T1000 (cell line): ENCODE measurements at places on chromosomes 11 and 22.

GRCh38 chr11:133172349-133172748 is 360.0 kb downstream of the OPCML start:
- DNase-seq, result no peak

DNA sequence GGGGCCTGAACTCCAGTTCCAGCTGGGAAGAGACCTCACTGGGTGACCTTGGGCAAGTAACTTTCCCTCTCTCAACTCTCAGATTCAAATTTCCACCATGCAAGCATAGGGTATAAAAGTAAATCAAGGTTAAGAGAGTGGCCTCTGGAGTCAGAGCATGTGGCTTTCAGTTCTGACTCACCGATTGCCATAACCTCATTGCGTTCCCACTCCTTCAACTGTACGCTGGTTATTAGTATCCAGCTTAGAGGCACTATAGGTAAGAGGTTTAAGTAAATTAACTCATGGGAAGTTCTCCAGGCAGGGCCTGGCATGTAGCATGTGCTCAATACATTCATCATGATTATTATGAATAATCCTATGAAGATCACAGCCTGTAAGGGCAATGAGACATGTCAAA is 88.3 kb downstream of the FBXO7 start:
- DNase-seq, result no peak

DNA sequence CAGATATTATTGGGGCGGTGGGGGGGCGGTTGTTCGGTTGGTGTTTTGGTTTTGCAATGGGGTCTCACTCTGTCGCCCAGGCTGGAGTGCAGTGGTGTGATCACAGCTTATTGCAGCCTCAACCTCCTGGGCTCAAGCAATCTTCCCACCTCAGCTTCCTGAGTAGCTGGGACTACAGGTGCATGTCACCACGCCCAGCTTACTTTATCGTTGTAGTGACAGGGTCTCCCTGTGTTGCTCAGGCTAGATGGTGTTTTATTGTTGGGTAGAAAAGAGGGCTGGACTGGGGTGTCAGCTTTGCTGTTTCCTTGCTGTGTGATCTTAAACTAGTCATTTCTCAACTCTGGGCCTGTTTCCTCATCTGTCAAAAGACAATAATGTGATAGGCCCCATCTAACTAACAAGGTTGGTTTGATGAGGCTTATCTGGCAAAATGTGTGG is 17.5 kb upstream of the MYH9 start:
- DNase-seq, result no peak

DNA sequence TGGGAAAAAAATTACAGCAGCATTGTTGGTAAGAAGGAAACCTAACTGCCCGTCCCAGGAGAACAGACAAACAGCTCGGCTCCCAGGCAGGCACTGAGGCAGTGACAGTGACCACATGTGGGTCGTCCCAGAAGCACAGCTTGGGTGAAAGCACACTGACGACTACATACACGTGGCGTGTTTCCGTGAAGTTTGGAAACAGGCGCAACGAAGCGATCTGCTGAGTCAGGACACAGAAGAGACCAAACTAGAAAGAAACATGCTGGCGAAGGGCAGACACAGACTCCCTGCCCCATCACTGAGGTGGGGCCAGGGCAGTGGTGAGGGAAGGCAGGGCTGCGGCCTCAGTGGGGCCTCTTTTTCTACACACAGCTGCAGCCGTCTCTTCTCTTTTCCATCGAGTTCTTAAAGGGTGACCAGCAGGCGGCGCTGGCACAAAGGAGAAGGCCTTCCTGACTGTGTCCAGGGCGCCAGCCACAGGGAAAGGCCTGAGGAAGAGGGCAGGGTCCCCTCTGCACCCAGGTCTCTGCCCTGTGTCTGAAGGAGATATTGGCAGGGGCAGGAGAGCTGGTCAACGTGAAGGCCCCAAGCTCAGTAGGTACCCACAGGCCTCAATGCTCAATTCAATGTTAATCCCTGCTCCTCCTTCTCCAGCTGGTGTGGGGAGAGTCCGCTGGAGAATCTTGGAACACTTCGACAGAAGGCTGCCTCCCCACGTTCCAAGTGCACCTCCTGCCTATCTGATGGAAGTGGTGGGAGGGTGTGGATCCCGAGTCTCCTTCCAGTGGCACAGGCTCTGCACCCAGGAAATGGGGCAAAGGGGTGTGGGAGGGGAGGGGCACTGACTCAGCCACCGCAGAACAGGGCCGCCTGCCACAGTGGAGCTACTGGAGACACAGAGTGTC is 19.9 kb downstream of the CARS1 start:
- DNase-seq, result peak; percentile 28

GRCh38 chr22:26124991-26125725 is 44.1 kb upstream of the SEZ6L start:
- DNase-seq, result no peak

DNA sequence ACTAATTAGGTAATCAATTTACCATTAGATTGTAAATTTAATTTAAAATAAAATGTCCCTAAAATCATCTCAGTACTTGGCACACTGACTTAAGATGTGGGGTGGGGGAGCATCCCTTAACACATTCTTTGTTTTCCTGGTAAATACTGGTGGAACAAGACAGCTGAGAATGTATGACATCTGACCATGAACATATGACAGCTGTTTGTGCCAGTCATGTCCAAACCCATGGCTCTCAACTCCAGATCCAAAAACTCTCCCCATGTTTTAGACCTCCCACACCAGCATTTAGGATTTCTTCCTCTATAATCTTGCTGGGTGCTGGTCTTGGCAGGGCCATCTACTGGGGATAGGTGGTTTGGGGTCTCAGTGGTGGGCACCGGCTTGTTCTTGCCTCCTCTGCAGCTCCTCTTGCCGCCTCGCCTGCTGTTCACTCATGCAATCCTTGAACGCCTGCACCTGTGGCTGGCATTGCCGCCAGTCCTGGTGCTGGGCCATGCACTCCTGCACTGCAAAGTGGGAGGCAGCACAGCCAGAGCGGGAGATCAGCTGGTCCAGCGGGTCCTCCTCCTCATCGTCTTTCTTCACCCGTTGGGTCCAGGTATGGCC is 3.8 kb downstream of the COA4 start:
- DNase-seq, result no peak

GRCh38 chr11:134658481-134659225 is 246.6 kb upstream of the B3GAT1 start:
- DNase-seq, result no peak

DNA sequence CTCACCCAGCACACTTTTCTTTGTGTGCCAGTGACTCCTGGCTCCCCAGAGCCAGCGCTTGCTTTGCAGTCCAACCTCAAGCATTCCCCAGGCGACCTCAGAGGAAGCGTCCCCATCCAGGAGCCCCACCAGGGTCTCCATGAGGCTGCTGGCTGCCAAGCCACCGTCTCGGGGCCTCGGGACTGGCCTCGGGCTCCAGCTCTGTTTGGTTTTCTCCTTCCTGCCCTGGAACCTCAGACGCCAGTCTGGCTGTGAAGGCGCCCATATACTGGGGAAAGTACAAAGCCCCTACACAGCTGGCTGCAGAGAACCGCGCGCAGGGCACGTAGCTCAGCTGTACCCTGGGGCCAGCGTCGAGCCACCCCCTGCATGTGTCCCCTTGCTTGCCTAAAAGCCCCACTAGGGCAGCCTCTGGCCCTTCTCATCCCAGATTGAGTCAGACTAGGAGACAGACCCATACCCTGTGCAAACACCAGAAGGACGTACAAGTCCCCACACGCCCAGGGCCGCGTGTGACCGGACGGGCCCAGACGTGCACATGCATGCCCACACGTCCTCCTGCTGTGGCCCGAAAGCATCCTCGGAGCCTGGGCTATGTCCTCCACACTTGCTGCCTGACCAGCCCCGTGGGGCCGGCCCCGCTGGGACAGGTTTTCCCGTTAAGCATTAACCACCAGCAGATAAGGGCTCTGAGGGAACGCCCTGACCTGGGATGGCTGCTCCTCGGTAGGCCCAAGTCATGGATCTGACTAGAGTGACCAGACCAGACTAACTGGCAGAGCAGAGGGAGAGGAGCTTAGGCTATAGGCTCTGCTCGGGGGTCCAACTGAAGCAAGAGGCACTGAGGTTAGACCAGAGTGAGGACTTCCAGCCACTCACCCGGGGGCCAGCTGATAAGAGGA is 4.2 kb upstream of the SYT8 start:
- DNase-seq, result no peak

DNA sequence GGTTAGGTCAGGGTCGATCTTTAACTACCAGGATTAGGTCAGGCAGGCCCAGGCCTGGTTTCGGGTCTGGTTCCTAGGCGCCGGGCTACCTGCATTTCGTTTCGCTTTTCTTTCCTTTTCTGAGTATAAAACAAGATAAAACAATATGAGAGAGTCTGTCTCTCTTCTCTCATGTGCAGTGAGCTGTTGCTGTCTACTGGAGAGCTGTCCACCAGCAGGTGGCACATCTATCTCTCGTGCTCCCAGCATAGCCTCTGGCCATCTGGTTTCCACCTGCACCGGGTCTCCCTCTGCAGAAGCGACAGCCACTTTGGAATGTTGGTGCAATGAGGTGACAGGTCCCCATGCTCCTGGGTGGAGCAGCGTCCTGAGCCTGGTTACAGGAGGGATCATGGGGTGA is 27.6 kb downstream of the RIBC2 start:
- no peak for DNase-seq

DNA sequence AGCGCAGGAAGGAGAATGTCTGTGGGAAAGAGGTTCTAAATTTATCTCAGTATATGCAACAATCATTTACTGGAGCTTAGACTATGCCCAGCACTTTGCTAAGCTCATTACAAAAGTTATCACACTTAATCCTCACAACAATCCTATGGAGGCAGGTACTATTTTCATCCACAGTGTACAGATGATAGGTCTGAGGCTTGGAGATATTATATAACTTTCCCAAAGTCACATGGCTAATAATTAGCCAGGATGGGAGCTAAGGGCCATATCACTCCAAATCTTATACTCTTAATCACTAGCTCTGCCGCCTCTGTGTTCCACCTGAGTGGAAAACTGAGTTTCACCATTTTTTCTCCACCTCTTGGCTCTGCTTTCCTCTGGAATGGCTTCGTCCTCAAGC is 47.3 kb upstream of the CAPRIN1 start:
- no peak for DNase-seq

DNA sequence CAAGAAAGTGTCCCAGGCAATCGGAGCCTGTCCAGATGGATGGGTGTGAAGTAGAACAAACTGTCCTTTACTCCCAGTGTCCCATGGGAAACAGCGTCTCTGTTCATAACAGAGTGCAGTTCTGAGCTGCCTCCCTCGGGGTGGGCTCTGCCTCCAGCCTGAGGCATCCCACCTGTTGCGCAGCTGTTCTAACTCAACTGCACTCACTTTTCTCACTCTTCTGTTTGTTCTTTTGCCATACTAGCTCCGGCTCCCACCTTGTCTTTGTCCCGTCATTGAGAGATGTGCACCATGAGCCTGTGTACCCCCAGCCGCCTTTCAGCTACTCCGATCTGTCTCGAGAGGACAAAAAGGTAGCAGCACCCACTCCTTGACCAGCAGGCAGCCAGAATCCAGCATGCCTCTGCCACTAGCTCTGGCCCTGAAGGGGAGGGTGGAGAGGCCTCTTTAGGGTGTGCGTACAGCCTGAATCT is 20.7 kb upstream of the CDC42EP2 start:
- DNase-seq, result no peak

- DNase-seq, result no peak
Measured at GRCh38 chr22:32862083-32862482, 60.6 kb downstream of the TIMP3 start.

GRCh38 chr11:61120706-61121191 is 18.5 kb downstream of the CD5 start:
- no peak for DNase-seq

DNA sequence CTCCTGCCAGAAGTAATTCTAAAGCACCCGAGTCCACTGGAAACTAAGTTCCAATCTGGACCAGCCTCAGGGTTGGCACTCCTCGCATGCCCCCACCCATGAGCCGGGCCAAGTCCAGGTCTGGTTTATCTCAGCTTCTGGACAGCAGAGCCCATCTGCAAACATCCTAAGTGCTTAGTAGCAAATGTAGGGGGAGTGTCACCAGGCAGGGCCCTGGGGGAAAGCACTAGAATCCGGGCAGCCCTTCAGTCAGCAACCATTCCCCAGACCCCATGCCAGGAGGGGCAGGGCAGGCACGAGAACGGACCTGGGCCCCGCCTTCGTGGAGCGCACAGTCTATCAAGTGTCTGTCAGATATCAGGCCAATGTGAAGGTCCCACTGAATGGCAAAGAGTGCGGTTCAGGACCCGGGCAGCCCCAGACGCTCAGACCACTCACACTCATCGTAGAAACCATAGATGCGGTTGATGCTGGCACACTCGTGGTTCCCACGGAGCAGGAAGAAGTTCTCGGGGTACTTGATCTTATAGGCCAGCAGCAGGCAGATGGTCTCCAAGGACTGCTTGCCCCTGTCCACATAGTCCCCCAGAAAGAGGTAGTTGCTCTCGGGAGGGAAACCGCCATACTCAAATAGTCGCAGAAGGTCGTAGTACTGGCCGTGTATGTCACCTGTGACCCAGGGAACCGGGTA is 1.3 kb downstream of the PPP1CA start:
- no peak for DNase-seq

DNA sequence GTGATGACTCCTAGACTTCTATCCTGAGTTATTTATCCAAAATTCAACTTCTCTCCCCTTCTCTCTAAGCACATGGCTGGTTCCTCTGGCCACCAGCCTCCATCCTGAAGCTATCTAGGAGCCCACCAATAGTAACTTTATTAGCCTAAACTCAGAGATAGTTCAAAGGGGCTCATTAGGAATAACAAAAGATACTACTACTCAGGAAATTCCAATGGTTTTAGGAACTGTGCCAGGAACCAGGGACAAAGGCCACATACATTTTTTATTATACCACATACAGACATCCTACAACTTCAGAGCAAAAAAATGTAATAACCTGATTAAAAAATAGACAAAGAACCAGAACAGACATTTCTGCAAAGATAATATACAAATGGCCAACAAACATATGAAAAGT is 27.9 kb downstream of the SLC25A17 start:
- DNase-seq, result no peak

GRCh38 chr11:63599211-63600122 is 14.8 kb downstream of the PLAAT3 start:
- peak; percentile 80 for DNase-seq

DNA sequence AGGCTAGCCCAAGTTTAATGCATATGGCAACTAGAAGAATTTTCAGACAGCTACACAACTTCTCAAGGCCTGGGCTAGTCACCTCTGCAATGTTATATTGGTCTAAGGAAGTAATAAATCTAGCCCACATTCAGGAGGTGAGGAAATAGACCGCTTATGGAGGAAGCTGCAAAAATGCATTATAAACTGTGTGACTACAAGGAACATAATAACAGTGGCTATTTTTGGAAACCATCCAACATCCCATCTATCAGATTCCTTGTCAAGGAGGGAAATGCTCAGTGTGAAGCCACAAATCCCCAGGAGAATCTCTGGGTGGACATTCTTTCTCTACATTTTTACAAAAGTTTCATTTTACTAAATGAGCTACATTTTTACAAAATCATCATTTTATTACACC is 76.1 kb downstream of the BBOX1 start:
- DNase-seq, result no peak
